Foreskin keratinocyte (primary cell): ENCODE measurements at places on chromosomes 13 and 19. TPM values are rescaled to one million over a fixed set of nuclear protein-coding genes. Genes with fewer than 3 reads are reported as not detected.

DNA sequence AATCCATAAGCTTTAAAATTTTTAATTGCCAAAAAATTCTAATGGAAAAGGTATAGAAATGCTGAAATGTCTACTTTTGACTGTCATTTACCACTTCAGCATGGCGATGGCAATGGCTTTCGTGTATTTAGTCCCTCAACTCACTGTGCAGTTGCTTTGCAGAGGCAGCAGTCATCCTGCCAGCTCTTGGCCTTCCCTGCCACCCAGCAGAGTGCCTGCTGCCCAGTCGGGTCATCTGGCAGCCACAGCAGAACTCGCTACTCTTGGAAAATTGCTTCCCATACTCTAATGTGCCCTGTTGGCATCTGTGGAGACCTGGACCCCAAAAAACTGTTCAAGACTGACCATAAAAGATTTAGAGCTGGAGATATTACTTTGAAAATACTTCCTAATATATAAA, 383.2 kb downstream of the UQCRFS1 start:
- no peak for DNase-seq

Gene MIR17HG
- polyA plus RNA-seq, result 1.7 and 2.2 TPM in 2 replicates

DNA sequence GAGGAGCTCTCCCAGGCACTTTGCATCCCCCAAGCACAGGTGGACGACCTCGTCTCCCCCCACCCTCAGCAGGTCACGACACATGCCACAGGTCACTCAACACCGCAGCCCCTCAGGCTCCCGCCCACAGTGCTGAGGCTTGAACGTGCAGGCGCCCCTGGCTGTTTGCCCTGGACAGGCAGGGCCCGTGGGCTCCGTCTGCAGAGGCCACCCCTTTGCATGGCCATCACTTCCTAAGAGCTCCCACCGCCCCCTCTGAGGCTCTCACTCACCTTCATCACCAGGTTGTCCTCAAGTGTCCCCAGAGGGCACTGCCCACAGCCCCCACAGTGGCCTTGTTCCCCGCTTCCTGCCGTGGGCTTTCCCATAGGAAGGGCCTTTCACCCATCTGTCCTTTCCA, 132.1 kb upstream of the MCF2L start:
- no peak for DNase-seq

DNA sequence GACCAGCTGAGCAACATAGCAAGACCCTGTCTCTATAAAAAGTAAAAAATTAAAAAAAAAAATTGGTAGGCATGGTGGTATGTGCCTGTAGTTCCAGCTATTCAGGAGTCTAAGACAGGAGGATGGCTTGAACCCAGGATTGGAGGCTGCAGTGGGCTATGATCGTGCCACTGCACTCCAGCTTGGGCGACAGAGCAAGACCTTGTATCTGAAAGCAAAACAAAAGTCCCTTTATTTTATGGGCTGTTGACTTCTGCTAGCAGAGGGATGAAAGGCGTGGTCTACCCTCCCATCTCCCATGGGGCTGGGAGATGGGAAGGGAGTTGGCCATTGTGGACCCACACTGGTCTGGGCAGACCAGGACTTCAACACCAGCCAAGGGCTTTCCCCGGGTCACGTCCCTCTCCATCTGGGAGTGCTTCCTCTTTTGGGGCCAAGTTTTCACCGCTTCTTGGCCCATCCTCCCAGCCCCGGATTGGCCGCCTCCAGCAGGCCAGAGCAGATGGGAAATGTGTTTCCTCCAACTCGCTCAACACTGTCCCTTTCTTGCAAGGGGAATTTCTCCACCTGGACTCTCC, 2.2 kb upstream of the TNFSF9 start:
- no peak for DNase-seq

Gene SLC7A10
- polyA plus RNA-seq, result not detected in 2 replicates

DNA sequence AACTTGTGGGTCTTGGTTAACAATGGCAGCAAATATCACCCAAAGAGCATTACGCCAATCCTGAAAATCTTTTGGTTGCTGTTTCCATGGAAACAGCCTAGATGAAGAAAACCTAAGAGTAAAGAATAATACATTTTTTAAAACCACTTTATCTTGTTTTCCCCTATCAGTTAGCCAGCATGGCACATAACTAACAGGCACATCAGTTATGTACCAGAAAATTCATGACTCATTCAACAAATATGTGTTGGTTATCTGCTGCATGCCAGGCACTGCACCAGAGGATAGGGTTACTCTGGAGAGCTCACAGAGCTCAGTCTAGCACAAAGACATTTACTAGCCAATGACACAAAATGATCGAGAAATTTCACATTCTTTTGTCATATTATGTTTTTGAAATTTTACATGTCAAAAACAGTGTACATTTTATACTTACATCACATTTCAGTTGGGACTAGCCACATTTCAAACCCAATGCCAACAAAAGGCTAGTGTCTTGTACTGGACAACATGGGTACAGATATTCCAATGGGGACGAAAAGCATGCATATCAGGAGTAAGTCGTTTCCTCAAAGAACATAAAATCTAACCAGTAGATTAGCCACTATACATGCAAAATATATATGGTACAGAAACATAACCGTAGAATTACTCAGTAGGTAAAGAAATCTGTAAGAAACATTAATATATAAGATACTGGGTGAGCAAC, 20.3 kb downstream of the LNX2 start:
- DNase-seq, result peak; percentile 77

Gene DACH1
- not detected in 2 replicates for polyA plus RNA-seq

DNA sequence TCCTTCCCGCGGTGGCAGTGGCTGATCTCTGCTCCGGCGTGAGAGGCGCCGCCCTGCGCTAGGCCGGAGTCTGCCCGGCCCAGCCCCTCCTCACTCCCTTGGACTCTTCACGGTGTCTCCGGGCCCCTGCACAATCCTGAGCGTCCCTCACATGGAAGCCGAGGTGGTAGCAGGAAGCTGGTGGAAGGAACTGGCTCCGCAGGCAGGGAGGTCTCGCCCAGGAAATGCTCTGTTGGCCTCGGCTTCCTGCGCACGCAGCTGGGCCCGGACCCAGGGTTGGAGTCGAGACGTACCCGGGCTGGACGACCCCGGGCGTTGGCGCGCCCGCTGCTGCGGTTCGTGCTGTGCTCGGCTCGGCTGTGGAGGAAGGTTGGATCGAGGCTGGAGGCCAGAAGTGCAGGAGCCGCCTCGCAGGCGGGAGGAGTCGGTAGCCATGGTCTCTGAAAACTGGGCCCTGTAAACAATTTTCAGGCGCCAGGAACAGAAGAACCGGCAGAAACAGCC, 46.3 kb downstream of the ZNF724 start:
- no peak for DNase-seq

GRCh38 chr19:55441319-55441691, 1.8 kb downstream of the SHISA7 start:
- no peak for DNase-seq

DNA sequence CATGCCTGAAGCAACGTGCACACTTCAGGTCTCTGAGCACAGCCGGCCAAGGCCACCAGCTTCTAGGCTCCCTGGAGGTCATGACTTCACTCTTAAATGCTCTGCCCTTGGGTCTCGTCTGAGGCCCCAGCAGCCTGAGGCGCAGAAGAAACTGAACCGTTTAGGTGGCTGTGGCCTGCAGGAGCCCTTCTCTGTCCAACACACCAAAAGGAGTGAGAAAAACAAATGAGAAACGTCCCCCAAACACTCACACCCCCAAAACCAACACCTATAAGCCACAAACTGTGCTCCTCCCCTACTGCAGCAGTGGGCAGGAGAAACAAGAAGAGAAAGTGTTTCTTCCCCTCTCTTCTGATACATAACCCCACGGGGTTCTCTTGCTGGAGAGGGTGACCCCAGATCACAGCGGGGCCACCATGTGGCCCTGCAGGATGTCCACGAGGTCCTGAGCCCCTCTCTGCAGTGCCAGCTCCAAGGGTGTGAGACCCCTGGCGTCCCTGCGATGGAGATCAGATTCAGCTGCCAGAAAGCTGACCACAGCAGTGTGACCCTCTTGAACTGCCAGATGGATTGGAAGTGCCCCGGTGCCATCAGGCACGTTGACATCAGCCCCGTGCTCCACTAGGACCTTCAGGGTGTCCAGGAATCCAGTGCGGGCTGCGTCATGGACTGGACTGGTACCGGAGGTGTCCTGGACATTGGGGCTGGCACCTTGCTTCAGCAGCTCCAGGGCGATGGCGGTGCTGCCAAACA, 1.0 kb upstream of the KRI1 start:
- DNase-seq, result no peak

DNA sequence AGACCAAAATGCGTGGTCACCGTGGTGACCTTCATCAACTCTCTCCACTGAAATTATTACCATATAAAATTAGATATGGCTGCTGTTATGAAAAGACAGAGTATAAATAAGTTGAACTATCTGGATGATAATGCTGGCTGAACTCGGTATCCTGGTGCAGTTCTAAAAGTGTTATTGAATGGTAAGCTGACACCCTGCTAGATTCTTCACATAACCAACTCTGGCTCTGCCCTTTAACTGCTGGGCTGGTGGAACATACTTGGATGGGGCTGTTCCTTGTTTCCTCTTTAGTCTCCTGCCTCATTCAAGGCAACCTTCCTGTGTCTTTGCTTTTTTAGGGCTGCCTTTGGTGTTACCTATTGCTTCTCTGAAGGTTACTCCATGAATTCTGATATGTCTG, 106.9 kb downstream of the FGF9 start:
- no peak for DNase-seq

DNA sequence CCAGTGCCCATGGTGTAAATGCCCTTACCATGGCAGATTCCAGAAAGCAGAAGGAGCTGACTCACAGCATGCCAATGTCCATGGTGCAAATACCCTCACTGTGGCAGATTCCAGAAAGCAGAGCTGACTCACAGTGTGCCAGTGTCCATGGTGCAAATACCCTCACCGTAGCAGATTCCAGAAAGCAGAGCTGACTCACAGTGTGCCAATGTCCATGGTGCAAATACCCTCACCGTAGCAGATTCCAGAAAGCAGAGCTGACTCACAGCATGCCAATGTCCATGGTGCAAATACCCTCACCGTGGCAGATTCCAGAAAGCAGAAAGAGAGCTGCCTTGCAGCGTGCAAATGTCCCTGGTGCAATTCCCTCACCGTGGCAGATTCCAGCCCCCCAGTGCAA, 163.8 kb upstream of the SOX1 start:
- no peak for DNase-seq

Gene ASF1B
- polyA plus RNA-seq, result 35.5 and 44.2 TPM in 2 replicates

Gene KLF1
- polyA plus RNA-seq, result 0.11 and 0.12 TPM in 2 replicates

GRCh38 chr13:113621046-113621445, 36.5 kb downstream of the TFDP1 start:
- no peak for DNase-seq

Gene ZNF581
- 28.0 and 30.5 TPM in 2 replicates for polyA plus RNA-seq

Gene ZNF146
- polyA plus RNA-seq, result 21.6 and 26.7 TPM in 2 replicates

- peak; percentile 78 for DNase-seq
Observed at GRCh38 chr19:6744381-6745301, 5.2 kb downstream of the TRIP10 start.

- DNase-seq, result no peak
Observed at GRCh38 chr19:1715540-1715939, 37.8 kb upstream of the ONECUT3 start.

DNA sequence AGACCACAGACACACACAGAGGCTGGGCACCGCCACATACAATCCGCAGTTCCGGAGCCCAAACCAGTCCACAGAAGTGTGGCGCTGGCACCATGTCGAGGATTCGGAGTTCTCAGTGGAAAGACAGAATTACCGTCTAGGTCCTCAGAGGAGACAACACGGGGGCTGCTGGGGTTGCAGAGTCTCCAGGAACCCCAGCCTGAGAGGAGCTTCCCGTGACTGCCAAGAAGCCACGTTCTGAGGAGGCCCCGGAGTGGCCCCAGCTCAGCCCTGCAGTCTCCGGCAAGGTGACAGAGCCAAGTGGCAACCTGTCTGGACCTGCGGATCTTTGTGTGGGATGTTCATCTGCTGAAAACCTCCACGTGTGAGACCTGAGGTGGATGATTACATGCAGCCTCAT, 7.3 kb upstream of the ADPRHL1 start:
- no peak for DNase-seq

Gene ZNF723
- polyA plus RNA-seq, result not detected in 2 replicates

Gene ZDHHC20
- 14.7 and 19.7 TPM in 2 replicates for polyA plus RNA-seq

- no peak for DNase-seq
Observed at GRCh38 chr13:107883561-107884175, 331.7 kb downstream of the LIG4 start.

DNA sequence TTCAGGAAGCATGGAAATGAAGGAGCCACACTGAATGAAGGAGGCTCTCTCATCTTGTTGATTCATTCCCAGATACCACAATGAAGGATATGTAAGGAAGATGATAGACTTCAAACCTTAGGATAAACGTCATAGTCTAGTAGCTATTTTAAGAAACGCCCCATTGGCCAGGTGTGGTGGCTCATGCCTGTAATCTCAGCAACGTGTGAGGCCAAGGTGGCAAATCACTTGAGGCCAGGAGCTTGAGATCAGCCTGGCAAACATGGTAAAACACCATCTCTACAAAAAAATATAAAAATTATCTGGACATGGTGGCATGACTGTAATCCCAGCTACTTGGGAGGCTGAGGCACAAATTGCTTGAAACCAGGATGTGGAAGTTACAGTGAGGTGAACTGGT, 17.1 kb upstream of the ZNF841 start:
- DNase-seq, result no peak
